SK-N-SH (cell line): ENCODE measurements at places on chromosomes 11 and 22.

DNA sequence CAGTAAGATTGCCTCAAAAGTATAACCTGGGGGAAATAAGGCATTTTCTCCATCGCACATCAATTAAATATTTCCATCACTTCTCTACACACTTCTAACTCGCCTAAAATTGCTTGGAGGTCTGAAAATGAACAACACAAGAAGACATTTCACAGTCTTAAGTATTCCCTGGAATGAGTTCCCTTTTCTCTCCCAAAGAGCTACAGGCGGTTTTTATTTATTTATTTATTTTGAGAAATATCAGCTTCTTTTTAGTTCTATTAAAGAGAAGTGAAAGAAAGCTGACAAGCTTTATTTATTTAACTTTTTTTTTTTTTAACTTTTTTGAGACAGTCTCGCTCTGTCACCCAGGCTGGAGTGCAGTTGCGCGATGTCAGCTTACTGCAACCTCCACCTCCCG is 11.5 kb upstream of the PARVB start:
- DNase-seq, result no peak

GRCh38 chr11:5831196-5831829 is 10.4 kb downstream of the OR52E6 start:
- DNase-seq, result no peak

- DNase-seq, result no peak
Measured at GRCh38 chr22:36913427-36914389, at the start of gene CSF2RB. Gene CSF2RB, plus strand, starts transcription at chr22:36913628. Its CDS starts 8,580 bp downstream, at chr22:36922208.

GRCh38 chr11:118657709-118658428 is 21.6 kb downstream of the TREH start:
- no peak for DNase-seq

DNA sequence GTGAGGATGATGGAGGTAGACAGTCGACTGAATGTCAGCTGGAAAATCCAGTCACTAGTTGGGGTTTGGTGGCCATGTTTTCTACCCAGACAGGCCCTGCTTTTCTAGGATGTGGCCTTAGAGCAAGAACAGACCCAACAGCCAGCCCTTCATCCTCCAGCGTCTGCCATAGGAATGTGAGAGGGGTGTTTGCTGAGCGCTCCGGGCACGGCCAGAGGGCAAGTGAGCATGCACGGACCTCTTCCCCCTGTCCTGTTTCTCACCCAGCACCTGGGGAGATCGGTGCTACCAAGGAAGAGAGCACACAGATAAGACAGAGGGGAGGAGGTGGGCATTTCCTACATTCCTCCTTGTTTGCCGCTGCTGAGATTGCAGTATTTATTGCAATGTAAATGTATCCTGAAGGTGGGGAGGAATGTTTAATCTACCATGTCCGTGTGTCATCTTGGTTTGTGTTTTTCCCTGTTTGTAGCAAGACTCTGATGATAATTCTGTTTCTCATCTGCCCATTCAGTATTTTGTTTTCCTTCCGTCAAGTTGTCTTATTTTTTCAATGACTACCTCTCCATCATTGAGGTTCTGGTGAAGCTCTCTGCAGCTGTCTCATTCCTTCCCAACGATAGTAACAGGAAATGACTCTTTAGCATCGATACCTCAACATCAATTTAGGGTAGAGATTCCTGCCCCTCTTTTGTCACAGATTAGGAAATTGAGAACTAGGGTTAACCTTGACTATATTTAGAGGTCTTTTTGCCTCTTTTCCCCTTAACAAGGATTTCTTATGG is 4.9 kb upstream of the ATF4 start:
- no peak for DNase-seq

GRCh38 chr11:27184458-27185312 is 144.1 kb downstream of the BBOX1 start:
- DNase-seq, result no peak

GRCh38 chr22:20542055-20542454 is 34.6 kb downstream of the MED15 start:
- no peak for DNase-seq

- DNase-seq, result no peak
Measured at GRCh38 chr22:19238900-19239299, 52.6 kb downstream of the CLTCL1 start.

DNA sequence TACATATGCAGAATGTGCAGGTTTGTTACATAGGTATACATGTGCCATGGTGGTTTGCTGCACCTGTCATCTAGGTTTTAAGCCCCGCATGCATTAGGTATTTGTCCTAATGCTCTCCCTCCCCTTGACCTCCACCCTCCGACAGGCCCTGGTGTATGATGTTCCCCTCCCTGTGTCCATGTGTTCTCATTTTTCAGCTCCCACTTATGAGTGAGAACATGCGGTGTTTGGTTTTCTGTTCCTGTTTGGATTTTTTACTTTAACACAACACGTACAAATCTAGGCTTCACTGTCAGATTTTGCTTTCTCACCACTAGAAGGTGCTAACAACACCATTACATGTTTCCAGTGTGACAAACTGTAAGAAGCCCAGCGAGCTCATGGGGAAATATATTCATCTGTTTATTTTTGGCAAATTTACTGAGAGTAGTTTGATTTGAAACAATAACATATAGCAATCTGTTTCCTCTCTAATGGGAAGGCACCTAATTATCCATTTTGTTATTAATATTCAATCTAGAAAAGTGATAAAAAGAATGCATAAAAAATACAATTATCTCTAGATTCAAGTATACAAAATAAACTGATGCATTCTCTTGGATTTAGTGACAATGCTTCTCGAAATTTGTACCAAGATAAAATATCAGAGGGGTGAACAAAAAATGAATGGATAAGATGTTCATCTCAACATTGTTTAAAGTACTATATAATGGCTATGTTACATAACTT is 23.2 kb upstream of the BIRC3 start:
- no peak for DNase-seq

- DNase-seq, result no peak
Measured at GRCh38 chr11:8103909-8104308, 22.9 kb downstream of the TUB start.

DNA sequence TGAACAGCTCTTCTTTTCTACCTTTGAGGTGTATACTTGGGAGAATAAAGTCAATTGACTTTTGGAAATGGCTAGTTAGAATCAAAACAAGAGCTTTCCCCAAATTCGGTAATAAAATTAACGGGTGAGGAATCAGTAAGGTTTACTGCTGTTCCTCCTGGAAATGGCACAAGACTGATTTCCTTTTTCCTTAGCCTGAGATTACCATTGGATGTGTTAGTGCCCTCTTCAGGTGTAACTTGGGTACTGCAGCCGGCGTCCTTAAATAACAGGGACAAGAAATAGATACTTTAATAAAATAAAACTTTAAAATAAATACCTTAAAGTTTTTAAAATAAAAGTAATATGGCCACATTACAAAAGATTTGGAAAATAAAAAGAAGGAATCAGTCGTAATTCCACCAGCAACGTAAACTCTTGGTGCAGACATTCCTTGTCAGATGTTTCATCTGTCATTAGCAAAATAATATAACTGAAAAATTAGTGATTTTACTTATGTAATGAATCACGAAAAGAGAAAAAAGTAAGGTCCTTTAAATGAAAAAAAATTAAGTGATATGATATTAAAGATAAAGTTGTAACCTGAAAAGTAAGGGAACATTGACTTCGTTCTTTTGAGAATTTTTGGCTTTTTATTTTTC is 29.7 kb downstream of the ZFTA start:
- peak; percentile 50 for DNase-seq

GRCh38 chr11:130272336-130272735 is 42.4 kb downstream of the ZBTB44 start:
- DNase-seq, result no peak

- no peak for DNase-seq
Measured at GRCh38 chr11:26348776-26349175, 16.8 kb downstream of the ANO3 start.

- peak; percentile 78 for DNase-seq
Measured at GRCh38 chr11:113436672-113437252, 38.4 kb downstream of the DRD2 start.

GRCh38 chr11:69310351-69310750 is 16.4 kb downstream of the MYEOV start:
- no peak for DNase-seq

DNA sequence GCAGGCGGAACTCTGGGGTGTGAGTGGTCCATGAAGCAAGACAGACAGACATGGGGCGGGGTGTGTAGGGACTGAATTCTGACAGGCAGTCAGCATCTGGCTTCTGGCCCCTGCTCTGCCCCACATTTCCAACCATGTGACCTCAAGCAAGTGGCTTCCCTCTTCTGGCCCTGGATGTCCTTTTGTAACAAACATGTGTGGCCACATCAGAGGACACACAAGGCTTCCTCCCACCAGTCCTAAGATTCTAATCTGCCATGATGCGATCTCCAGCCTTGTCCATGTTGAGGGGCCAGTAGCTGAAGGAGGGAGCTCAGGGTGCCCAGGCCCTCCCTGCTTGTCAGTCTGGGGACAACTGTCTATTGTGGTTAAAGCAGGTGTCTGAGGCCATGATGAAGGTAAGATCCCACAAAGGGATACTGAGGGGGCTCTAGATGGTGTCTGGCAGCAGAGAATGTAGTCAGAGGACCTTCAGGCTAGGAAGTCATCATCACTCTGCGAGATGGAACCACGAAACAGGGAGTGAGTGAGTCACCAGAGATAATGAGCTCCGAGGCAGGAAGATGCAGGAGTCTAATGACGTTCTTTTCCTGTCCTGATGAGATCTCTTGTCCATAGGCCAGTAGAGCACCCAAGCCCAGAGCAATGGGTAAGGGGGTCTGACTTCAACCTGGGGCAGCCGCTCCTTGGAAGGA is 27.4 kb downstream of the DRD2 start:
- peak; percentile 40 for DNase-seq

- DNase-seq, result no peak
Measured at GRCh38 chr11:569158-569885, 6.9 kb upstream of the PHRF1 start.

DNA sequence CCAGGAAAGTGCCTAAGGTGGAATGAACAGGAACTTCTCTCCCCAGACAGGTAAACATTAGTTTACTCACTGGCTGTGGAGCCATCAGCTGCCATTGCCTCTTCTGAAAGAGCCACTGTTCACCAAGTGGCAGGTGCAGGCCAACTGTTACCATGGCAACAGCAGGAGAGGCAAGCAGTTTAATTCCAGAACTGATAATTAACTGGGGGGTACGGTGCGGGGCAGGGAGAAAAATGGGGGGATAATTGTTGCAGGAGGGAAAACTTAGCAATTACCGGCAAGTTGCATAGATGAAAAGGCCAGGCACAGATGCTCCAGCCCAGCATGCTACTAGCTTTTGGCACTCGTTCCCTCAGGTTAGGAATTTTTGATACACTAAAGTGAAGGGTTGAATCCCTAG is 85.1 kb downstream of the TRIM44 start:
- DNase-seq, result no peak

- DNase-seq, result no peak
Measured at GRCh38 chr11:24082241-24082640, 414.6 kb upstream of the LUZP2 start.

GRCh38 chr11:121645001-121645400 is 192.2 kb upstream of the SORL1-AS1 start:
- DNase-seq, result no peak

DNA sequence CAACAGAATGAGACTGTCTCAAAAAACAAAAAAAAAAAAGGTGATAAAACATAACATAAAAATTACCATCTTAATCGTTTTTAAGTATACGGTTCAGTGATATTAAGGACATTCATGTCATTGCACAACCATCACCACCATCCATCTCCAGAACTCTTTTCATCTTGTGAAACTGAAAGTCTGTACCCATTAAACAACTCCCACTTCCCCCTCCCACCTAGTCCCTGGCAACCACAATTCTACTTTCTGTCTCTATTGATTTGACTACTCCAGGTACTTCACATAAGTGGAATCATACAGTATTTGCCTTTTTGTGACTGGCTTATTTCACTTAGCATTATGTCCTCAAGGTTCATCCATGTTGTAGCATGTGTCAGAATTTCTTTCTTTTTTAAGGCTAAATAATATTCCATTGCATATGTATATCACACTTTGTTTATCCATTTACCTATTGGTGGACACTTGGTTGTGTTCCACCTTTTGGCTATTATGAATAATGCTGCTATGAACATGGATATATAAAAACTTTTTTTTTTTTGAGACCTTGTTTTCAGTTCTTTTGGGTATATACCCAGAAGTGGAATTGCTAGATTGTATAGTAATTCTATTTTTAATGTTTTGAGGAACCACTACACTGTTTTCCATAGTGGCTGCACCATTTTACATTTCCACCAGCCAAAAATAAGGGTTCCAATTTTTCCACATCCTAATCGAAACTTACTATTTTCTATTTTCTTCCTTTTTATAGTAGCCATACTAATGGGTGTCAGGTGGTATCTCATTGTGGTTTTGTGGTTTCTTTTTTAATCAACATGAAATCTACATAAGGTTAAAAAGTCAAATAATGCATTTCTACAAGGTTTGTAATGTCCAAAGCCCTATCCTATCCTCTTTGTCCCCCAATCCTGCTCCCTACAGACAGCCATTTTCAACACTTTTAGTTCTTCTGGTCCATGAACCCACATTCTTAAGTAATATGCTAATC is 23.4 kb upstream of the PIK3C2A start:
- DNase-seq, result no peak

- no peak for DNase-seq
Measured at GRCh38 chr11:61552108-61552635, 28.7 kb downstream of the SYT7 start.

GRCh38 chr22:37362621-37363020 is 64.7 kb downstream of the ELFN2 start:
- DNase-seq, result no peak

GRCh38 chr11:48127521-48128183 is 89.0 kb upstream of the OR4B1 start:
- no peak for DNase-seq

DNA sequence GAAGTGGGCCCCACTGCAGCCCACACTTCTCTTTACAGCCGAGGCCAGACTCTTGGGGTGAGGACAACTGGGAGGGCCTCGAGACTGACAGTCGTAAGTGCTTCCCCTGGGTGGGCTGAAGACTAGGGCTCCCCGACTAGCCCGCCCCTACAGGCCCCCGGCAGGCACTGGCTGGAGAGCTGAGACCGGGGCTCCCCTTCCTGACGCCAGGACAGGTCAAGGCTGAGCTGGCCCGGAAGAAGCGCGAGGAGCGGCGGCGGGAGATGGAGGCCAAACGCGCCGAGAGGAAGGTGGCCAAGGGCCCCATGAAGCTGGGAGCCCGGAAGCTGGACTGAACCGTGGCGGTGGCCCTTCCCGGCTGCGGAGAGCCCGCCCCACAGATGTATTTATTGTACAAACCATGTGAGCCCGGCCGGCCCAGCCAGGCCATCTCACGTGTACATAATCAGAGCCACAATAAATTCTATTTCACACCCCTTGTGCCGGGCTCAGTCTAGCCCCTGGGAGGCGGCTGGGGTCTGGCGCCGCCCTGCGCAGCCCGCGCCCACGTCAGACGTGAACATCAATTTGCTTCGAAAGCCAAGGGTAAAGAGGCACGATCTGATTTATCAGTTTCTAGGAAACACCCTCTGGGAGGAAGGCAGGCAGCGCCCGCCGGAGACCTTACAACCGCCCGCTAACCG is 13.5 kb downstream of the SCYL1 start:
- DNase-seq, result no peak

GRCh38 chr22:36923131-36923788 is 9.8 kb downstream of the CSF2RB start:
- no peak for DNase-seq
